ENCODE measurements at places on chromosomes 16 and 17.
A peak's percentile ranks its signal among the peaks of the same experiment; 100 is the strongest.

- no peak for DNase-seq
Measured at GRCh38 chr16:2121853-2122252, 13.8 kb downstream of the PKD1 start.

- DNase-seq, result peak; percentile 64
Measured at GRCh38 chr16:69036399-69037091, 68.9 kb upstream of the HAS3 start.

DNA sequence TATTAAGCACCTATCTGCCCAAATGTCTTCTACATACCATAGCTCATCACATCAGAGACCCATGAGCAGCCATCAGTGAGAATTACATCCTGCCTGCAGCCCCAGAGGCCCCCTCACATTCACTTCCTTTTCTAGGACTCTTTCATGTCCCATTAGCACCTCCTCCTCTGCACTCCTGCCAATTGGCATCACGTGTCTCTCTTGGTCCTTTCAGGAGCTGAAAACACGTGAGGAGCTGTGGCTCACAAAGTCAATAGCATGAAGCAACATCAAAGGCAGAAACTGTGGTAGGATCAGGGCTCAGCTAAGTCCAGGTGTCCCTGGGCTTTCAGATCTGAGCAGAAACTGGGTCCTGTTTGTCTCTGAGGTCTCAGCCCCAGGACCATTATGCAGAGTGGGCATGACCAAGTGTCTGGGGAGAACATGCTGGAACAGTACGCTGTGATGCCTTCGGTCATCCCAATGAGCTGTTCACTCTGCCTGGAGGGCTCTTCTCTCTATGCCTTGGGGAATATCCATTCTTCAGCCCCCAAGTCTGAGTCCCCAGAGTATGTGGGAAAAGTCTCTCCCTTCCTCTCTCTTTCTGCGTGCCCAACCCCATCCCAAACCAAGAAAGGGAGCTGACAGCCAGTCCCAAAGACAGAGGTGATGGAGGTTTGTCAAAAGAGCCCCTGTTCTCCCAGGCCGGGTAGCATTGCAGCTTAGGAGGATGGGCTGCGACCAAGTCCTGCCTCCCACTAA is 457.0 kb upstream of the CDH5 start:
- no peak for DNase-seq

GRCh38 chr17:34883106-34884000 is 77.9 kb downstream of the CCT6B start:
- DNase-seq, result no peak

DNA sequence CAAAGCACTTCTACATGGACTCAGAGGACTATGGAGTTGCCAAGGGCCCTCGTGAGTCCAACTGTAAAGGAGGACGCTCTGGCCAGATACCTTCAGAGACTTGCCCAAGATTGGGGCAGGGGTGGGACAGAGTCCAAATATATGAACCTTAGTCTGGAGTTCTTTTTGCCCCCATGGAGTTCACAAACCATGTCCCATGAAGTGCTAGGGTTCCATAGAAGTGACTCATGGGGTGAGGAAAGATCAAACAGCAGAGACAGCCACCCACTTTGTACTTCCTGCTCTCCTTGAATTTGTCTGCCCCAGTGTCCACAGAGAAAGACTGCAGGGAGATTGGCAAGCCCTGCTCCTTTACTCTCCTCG is 29.0 kb downstream of the SRL start:
- peak; percentile 47 for DNase-seq

- no peak for DNase-seq
Measured at GRCh38 chr16:70808371-70808770, 7.4 kb upstream of the VAC14 start.

- no peak for DNase-seq
Measured at GRCh38 chr16:64253096-64253495, 868.8 kb downstream of the CDH11 start.

GRCh38 chr16:262121-262745 is 13.5 kb downstream of the RGS11 start:
- no peak for DNase-seq

GRCh38 chr16:90077757-90078578 is 837 bp upstream of the PRDM7 start:
- peak; percentile 10 for DNase-seq

- DNase-seq, result peak; percentile 75
Measured at GRCh38 chr17:59825533-59826322, 67.0 kb downstream of the TUBD1 start.

DNA sequence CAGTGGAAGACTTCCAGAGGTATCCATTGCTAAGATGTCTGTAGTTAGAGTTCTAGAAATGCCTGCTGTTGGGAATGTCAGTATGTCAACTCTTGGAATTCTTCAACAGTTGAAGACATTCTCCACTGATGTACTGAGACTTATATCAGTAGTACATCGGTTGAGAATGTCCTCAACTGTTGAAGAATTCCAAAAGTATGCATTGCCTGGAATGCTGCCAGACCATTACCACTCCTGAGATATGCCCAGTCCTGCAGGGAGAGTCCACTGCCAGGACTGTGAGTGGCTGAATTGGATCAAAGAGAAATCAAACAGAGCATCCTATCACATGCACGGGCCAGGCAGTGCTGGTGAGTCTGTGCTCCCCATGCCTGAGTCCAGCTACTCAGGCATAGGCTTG is 42.0 kb downstream of the IL21R start:
- peak; percentile 89 for DNase-seq

- DNase-seq, result no peak
Measured at GRCh38 chr16:67539691-67540635, 11.3 kb downstream of the RIPOR1 start.

GRCh38 chr16:2194166-2194834 is 2.1 kb downstream of the CASKIN1 start:
- peak; percentile 22 for DNase-seq

GRCh38 chr16:87877942-87878507 is 8.7 kb upstream of the SLC7A5 start:
- no peak for DNase-seq

DNA sequence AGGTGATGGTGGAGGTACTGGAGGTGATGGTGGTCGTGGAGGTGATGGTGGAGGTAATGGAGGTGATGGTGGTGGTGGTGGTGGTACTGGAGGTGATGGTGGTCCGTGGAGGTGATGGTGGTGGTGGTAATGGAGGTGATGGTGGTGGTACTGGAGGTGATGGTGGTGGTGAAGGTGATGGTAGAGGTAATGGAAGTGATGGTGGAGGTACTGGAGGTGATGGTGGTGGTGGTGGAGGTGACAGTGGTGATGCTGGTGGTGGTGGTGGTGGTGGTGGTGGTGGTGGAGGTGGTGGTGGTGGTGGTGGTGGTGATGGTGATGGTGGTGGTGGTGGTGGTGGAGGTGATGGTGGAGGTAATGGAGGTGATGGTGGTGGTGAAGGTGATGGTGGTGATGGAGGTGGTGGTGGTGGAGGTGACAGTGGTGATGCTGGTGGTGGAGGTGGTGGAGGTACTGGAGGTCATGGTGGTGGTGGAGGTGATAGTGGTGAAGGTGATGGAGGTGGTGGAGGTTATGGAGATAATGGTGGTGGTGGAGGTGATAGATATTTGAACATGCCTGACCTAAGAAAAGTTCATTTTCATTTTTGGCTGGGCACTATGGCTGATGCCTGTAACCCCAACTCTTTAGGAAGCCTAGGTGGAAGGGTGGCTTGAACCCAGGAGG is 55.0 kb downstream of the RNF213 start:
- DNase-seq, result no peak

- no peak for DNase-seq
Measured at GRCh38 chr17:56149266-56150036, 3.8 kb upstream of the ANKFN1 start.

DNA sequence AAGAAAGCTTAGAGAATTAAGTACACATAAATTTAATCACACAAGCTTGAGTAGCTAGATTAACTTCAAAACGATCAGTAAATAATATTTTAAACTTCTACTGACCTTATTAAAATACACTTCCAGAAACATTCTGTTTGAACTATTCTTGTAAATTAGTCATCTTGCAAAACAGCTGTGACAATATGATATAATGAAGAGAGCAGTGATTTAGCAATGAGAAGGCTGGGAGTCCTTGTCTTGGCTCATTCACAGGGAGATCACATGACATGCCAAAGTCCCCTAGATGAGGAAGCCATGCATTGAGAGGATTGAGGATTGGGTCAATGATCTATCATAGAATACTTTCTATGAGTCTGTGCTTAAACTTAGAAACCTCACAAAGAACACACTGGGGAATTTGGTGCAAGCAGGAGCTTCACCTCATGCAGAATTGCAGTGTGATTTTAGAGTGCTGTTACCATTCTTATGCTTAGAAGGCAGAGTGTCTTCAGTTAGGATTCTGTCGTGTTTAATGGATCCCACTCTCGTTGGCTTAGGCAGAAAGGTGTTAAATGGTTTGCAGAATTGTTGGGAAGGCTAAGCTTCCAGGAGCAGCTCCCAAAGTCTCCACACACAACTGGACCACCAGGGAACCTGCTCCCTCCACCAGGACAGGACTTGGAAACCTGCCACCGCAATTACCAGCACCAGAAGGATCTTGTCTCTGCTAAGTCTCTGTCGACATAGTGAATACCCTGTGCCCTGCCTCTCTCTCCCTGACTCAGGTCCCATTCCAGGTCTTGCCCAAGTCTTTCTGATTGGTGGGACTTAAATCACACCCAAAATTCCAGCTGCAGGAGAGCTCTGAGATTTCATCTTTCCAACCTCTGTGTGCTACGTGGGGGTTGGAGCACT is 87.1 kb downstream of the USP22 start:
- DNase-seq, result peak; percentile 49

GRCh38 chr17:43367737-43368242 is 31.0 kb upstream of the ARL4D start:
- peak; percentile 84 for DNase-seq

DNA sequence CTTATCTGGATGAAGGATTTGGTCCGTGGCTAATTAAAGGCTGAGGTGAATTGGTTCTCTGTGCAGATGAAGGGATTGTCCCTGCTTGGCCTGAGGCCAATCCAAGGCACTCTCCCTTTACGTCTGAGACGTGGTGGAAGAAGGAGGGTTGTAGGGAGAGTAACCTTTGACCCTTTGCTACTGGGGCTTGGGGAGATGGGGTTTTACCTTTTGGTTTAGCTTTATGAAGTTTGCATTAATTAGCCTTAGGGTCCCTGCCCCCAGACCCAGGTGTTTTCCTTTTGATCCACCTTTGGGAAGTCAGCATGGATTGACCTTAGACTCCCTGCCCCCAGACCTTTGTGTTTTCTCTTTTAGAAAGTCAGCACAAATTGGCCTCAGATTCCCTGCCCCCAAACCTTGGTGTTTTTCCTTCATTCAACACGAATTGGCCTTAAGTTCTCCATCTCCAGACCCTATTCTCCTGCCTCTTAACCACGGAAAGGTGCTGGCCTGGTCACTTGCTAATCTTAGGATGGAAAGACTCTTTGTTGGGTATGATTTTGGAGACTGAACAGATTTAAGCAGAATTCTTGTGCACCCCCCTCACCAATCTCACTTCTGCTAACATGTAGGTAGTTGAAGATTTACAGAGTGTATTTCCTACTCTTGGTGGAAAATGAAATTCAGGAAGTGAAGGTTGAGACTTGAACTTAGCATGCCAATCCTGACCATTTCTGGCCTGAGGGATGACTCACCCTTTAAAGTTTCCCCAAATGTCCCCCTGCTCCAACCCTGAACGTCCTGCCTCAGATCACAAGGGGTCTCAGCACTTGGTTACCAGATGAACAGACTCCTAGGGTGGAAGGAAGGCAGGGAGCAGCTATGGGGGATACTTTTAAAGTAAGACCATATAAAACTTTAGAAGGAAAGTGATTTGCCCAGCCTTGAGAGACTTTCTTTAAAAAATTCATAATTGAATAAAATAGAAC is 23.1 kb upstream of the MMD start:
- DNase-seq, result no peak

DNA sequence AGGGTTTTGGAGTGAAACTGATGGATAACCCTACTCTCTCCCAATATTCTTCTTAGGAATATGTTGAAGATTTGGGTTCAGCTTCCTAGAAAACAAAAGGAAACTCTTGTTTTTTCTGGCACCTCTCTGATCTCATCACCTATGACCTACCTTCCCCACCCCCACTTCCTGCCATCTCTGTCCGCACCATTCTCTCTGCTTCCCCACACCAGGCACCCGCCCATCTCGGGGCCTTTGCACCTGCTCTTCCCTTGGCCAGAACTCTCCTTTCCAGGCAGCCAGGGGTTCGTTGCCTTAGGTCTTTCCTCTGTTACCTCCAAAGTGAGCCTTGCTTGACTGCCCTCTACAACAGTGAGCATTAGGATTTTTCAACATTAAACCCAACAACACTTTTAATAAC is 159.7 kb downstream of the IRX3 start:
- no peak for DNase-seq

GRCh38 chr16:50967827-50968612 is 183.1 kb downstream of the SALL1 start:
- no peak for DNase-seq

GRCh38 chr16:20950294-20950693 is 49.7 kb downstream of the LYRM1 start:
- DNase-seq, result no peak

- no peak for DNase-seq
Measured at GRCh38 chr16:54926166-54926838, 4.4 kb upstream of the IRX5 start.

- DNase-seq, result no peak
Measured at GRCh38 chr16:31456988-31457360, 2.3 kb upstream of the ARMC5 start.

DNA sequence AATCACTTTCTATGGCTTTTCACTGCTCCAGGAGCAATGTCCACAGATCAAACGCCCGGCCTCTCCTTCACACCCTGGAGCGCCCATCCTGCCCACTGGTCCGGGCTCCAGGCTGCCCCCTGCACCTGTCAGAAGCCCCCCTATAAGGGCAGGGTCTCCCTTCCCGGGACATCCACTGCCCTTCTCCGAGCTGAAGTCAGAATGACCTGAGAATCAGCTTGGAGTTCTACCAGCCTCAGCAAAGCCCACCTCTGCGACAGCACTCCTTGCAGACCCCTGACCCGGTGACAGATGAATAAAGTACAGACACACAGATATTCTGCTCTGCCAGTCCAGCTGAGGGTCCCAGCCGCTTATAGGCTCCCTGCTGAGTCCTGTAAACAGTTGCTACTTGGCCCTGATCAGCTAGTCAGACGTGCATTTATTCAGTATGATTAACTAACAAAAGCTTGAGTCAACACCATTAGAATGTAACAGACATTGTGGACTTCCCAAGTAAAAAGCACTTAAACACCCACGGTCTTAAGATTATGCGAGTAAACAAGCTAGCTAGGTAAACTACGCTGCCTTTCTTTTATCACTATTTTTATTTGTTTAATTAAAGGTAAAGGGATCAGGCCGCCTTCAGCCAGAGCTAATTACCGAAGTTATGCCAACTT is 4.8 kb downstream of the SLC7A5 start:
- DNase-seq, result no peak

- DNase-seq, result no peak
Measured at GRCh38 chr17:80166446-80166845, 3.4 kb upstream of the CARD14 start.

- no peak for DNase-seq
Measured at GRCh38 chr16:13262270-13263090, 361.1 kb downstream of the SHISA9 start.

- DNase-seq, result no peak
Measured at GRCh38 chr17:2004435-2004952, 20.6 kb downstream of the RTN4RL1 start.

Measured in foreskin keratinocyte (primary cell).